ENCODE measurements at places on chromosomes 2 and 18.

GRCh38 chr2:190569994-190570755, 35.7 kb upstream of the NEMP2 start:
- no peak for DNase-seq

- no peak for DNase-seq
Measured at GRCh38 chr2:112887964-112888749, 22.8 kb upstream of the IL37 start.

DNA sequence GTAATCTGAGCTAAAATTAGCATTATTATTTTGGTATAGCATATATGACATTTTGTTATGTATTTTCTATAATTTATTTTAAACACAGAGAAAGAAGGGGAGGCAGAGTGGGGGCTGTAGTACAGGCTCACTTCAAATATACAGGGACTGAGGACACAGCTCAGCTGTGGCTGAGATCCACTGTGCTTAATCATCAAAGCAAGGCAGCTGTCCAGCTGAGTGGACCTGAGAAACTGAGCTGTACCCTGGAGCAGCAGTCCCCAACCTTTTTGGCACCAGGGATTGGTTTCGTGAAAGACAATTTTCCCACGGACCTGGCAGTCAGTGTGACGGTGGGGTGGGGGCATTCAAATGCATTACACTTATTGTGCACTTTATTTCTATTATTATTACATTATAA, 687.2 kb downstream of the RNF144A start:
- no peak for DNase-seq

- peak; percentile 69 for DNase-seq
Measured at GRCh38 chr2:227623226-227623625, 5.9 kb downstream of the SCYGR4 start.

DNA sequence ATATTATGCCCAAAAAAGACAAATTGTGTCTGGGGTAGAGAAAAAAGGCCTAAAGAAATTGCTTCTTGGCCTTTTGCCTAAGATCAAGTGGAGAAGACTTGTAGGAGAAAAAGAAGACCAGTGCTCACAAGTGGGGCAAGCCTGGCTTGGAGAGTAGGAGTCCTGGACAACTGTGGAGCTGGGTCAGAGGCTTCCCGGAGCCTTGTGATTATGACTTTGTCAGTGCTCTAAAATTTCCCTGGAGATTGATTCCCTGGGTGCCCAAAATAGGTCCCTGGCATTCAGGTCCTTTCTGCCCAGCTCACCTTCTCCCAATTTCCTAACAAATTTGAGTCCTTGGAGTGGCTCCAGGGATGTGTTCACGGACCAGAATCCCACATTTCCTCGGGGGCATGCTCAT, 787 bp upstream of the TRIM54 start:
- no peak for DNase-seq

DNA sequence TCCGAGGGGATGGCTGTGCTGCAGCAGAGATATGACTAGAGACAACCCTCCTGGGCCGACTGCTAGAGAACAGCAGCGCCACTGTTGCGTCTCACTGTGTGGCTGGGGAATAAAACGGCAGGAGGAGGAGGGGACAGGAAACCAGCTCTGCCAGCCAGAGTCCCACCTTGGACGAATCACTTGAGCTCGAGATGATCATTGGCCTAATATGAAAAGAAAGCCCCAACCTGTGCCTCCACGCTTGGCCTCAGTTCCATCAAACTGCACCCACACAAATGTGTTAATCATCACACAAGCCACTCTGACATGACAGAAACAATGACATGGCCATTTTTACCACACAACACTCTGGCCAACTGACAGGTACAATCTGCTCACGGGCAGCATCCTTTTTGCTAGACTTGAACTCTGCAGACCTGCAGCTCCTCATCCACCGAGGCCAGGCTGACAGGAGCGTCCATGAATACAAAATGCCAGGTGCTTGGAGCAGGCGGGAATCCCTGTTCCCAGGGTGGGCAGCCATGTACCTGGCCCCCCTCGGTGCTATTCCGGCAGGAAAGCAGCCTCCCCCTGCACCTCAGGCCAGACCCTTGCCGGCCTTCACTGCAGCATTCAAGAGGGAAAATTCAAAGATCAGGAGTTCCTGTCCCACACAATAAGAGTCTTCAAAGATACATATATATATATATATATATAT, 52.3 kb downstream of the PARD6G start:
- no peak for DNase-seq

DNA sequence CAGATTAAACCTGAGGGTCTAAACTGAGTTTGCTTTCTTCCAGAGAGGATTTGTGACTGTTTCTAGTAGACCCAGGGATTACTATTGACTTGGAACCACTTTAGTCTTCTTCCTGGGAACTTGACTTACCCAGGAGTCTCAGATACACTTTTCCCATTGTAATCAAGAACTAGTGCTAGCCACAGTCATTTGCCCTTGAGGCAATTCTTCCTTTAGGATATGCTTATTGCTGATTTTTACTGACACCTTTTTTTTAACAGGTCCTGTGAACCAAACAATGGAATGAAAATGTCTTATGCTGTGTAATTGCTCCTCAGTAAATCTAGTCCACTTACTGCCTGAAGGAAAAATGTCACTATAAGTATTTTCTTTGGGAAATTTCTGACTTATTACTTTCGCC, 78.3 kb downstream of the TAF4B start:
- DNase-seq, result no peak

- no peak for DNase-seq
Measured at GRCh38 chr2:40844353-40845277, 392.7 kb upstream of the SLC8A1 start.

DNA sequence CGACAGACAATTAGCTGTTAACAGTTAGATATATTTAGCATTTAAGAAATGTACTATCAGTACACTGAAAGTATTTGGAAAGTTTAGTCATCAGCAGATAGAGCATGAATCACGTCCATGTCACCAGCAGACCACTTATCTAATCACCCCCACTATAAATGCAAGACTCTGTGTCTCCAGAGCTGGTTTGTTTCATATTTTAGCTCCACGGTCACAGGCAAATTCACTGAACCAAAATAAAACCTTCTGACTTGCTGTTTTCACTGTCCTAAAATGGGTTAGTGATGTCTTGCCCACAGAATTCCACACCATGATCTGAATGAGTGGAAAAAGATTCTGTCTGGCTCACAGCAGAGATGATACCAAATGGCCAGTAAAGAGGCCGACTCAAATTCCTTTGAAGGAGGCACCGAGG, 64.9 kb downstream of the CDH2 start:
- peak; percentile 95 for DNase-seq

DNA sequence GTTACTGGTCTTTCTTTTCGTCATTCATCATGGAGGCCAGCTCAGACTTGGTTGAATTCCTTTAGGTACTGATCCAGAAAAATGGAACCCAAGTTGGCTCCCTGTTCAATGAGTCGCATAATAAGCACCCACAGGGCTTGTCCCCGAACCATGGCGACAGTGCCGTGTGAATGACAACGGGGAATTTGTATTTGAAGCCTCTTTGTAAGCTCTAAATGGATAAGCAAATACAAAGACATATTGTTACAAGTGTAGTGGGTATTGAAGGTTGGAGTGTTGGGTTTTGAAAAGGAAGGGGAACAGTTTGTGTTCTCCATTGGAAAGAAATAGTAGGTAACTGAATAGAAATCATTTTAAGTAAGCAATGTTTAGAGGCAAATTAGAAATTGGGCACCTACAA, 288.9 kb downstream of the SLC4A3 start:
- DNase-seq, result no peak
